ENCODE measurements at places on chromosomes 3 and 15.

GRCh38 chr15:80160570-80161156 lies 7.9 kb downstream of the FAH start:
- peak; percentile 88 for DNase-seq

GRCh38 chr3:194307849-194308248 lies 43.3 kb downstream of the CPN2 start:
- DNase-seq: no peak

DNA sequence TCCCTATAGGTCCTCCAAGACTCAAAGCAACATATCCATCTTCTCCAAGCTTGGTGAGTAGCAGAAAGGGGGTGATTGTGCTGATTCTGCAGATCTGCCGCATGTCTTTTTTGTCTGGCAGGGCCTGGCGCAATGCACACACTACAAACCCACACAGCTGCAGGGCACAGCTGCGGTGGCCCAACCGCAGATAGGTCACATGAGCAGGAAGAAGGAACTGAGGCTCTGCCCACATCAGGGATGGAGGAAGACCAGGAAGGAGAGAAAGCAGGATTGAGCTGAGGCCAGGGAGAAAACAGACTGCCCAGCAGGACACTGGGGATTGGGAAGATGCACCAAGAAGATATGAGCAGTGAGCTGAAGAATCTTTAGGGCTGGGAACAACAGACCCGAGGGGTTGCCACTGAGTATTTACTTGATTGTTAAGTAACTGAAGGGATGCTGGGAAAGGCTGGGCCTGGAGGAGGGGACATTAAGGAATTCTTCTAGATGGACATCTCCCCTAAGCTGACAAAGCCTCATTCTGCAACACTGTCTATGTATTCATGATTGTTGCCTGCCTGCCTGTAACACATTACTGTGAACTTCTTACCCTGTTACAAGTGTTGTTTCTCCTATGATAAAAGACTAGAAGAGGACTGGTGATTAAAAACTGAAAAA lies 126.7 kb downstream of the MYLK start:
- DNase-seq: no peak

DNA sequence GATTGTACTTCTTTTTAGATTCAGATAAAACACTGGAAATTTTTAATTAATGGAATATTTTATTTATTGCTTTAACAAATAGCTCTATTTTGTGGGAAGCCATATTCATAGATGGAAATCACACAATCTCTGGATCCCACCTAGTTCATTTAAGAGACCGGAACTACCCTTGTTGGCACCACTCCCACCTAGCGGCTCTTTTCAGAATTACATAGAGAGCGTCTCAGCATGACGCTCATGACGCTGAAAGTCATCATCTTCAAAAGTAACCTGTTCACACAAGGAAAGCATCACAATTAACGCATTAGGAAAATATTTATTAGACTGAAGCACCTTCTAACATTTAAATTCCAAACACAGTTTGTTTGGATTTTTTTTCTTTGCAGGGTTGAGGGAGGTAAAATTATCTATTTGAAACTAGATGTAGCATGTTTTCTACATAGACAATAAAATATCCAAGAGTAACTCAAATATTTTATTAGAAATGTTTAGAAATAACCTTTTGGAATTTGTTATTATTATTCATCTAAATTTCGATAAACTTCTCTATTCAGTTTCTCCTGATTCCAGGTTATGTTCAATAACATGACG lies 214.9 kb upstream of the ARRDC4 start:
- no peak for DNase-seq

DNA sequence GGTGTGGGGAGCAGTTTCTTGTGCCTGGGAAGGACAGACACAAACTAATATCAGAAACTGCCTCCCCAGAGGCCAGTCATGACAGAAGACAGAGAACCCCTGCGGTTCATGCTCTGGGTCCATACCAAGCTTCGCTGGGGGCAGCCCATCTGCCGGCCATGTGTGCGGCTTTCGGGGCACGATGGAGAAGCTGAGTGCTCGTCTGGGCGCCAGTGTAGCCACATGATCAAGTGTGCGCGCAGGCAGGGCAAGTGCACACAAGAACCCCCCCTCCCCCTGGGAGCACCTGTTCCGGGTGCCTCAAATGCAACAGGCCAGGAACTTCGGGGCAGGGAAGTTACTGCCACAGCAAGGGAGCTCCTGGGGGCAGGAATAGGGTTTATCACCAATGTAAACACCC lies 1.8 kb downstream of the ADAMTS17 start:
- no peak for DNase-seq

- DNase-seq: no peak
Observed at GRCh38 chr3:24096695-24097290, 151.7 kb downstream of the NR1D2 start.

DNA sequence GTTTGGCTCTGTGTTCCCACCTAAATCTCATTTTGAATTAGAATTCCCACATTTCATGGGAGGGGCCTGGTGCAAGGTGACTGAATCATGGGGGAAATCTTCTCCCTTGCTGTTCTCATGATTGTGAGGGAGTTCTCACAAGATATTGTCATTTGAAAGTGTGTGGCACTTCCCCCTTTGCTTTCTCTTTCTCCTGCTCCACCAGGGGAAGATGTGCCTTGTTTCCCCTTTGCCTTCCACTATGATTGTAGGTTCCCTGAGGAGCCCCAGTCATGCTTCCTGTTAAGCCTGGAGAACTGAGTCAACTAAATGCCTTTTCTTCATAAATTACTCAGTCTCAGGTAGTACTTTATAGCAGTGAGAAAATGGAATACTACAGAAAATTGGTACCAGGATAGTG lies 157.2 kb upstream of the TPRG1 start:
- DNase-seq: no peak

GRCh38 chr15:28974142-28974541 lies 88.4 kb downstream of the APBA2 start:
- DNase-seq: no peak

- DNase-seq: no peak
Observed at GRCh38 chr3:174247687-174248152, 611.4 kb upstream of the NAALADL2 start.

GRCh38 chr3:9399746-9400145 lies 2.3 kb downstream of the SETD5 start:
- DNase-seq: peak; percentile 67

DNA sequence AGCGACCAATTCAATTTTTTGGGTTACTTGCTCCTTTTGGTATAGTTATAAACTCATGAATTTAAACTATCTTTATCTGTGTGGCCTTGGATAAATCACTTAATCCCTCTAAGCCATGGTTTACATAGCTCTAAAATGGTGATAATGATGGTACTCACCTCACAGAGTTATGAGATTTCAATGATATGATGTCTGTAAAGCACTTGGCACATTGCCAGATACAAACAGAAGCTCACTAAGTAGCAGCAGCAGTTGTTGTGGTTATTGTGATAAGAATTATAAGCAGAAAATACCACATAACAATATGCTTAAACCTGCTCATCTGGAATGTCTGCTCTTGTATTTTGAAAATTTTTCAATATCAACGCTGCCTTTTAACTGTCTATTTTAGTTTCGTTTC lies 185.1 kb upstream of the SNTN start:
- DNase-seq: no peak

- no peak for DNase-seq
Observed at GRCh38 chr3:13195374-13195773, 122.1 kb upstream of the IQSEC1 start.

GRCh38 chr3:111811811-111812210 lies 47.3 kb upstream of the PHLDB2 start:
- no peak for DNase-seq

GRCh38 chr3:159922861-159923312 lies 65.7 kb upstream of the IL12A start:
- no peak for DNase-seq

- DNase-seq: no peak
Observed at GRCh38 chr3:21825684-21826083, 74.7 kb upstream of the ZNF385D start.

GRCh38 chr3:151995091-151995490 lies 121.6 kb downstream of the SUCNR1 start:
- no peak for DNase-seq

DNA sequence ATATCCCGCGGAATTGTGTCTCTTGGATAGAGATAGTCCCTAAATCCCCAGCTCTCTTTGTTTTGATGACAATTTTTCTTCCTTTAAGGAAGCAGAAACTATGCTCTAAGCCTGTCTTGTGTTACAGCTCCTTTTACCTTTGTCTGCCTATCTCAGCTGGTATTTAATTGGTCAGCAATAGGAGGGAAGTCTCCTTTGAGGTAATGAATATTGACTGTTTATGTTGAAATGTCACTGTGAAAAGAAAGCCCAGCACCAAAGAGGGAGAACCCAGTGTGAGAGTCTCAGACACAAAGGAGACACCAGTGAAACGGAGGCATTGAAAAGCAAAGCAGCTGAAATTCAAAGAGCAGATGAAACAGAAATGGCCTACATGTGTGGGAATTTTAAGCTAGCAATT lies 372.6 kb downstream of the NR2F2 start:
- DNase-seq: no peak

- DNase-seq: no peak
Observed at GRCh38 chr15:42879443-42879842, 41.1 kb downstream of the TTBK2 start.

DNA sequence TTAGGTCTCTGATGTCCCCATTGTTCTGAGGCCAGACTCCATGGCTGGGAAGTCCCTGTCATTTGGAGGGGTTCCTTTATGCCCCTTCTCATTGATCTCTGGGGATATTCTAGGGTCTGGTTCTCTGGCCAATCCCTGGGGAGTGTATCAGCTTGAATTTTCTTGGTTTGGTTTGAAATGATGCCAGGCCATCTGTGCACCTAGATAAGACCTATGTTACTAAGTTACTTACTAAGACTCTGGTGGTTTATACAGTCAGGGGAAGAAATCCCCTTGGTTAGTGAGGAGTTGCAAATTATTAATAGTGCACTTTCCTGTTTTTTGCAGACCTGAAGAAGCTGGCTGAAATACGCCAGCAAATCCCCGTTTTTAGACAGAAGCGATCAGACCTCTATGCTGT lies 20.3 kb downstream of the NIT2 start:
- DNase-seq: no peak

DNA sequence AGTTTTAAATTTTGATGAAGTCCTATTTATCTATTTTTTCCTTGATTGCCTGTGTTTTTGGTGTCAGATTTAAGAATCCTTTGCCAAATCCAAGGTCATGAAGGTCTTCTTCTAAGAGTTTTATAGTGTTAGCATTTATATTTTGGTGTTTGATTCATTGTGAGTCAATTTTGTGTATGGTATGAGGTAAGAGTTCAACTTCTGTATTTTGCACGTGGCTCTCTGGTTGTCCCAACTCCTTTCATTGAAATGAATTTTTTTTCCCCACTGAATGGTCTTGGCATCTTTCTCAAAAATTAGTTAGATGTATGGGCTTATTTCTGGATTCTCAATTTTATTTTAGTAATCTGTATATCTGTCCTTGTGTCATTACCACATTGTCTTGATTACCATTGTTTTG lies 57.1 kb upstream of the STRIT1 start:
- no peak for DNase-seq

DNA sequence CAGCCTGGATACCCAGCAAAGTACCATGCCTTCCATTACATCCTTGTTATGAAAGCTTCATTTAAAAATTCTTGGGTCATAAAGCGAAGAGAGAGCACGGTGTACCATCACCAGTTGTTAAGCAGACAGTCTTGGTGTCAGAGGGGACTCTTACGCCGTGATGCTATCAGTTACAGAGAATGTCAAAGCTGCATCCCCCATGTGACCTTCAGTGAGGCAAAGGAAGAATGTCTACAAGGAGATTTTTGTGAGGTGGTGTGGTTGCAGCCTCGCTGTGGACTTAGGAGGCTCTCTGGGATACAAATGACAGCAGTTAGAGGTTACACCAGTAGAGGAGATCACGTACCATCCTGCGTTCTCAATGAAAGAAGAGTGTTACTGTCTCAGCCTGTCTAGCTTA lies 278.3 kb downstream of the FEZF2 start:
- DNase-seq: no peak

DNA sequence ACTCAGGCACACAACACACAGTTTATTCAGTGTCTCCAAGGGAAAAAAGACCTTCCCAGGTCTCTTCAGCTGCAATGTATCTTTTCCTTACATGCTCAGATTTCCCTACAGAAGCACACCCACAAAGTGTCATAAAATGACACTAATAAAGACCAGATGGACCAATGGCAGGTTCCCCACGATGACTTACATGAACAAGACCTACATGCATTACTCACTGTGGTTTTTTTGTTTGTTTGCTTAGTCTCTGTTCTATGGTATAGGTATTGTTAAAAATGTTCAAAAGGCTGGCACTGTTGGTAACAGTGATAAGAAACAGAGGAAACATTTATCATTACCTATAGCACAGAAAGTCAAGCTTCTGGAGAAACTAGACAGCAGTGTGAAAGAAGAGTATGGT lies 318.2 kb upstream of the TMCO5A start:
- no peak for DNase-seq

DNA sequence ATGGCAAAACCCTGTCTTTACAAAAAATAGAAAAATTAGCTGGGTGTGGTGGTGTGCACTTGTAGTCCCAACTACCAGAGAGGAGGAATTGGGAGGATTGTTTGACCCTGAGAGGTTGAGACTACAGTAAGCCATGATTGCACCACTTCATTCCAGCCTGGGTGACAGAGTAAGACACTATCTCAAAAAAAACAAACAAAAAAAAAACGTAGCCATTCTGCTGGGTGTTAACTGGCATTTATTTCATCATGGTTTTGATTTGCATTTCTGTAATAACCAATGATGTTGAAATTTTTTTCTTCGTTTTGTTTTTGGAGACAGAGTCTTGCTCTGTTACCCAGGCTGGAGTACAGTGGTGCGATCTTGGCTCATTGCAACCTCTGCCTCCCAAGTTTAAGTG lies 63.3 kb downstream of the RPLP1 start:
- no peak for DNase-seq

GRCh38 chr3:71456826-71457225 lies 126.7 kb downstream of the FOXP1 start:
- no peak for DNase-seq

GRCh38 chr15:42650208-42651066 lies 75.0 kb downstream of the STARD9 start:
- peak; percentile 32 for DNase-seq

DNA sequence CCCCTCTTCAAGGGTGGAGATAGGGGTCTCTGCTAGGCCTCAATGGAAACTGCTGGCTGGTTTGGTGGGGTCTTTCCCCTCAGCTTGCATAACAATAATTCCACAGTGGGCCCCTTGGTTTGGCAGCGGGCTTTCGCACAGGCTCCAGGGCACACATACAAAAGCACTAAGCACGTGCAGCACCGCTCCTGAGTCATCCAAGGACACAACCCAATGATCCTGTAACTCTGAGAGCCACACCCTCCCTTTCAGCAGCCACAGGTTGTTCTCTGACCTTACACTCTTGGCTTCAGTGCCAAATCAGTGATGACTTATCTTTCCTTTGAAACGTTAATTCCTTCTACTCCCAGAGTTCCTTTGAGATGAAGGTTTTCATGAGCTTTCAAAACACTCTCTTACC lies 41.7 kb downstream of the DAPK2 start:
- peak; percentile 71 for DNase-seq

GRCh38 chr3:173739726-173740125 lies 342.2 kb downstream of the NLGN1 start:
- DNase-seq: no peak

Data from kidney epithelial cell (primary cell).